ENCODE measurements at places on chromosomes 2 and 18.

DNA sequence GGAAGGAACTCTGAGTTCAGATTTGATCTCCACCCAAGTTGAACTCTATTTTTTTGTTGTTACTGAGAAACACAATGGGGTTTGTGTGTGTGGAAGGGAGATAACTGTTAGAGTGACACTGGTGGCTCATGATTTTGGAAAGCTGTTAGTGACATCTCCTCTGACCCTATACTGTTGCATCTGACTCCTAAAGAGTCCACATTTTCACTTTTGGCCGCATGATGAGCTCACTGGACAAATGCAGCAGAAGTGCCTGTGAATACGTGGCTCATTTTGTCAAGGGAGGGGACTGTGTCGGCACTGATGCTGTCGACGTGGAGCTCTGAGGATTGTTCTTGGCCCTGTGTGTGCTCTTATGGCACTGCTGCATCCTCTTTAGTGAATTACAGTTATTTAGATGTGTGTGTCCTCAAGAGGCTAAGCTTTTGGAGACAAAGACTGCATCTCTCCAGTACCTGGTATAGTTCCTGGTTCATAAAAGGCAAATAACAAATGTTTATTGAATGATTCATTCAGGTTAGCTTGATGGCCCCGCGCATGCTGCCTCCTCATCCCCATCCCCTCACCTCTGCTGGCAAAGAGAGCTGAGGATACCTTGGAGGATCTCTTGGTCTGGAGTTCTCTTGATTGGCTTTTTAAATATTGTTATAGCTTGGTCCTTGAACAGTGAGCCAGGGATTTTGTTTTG lies 135.4 kb downstream of the PHLPP1 start:
- no peak for DNase-seq

GRCh38 chr2:33230842-33231241 lies 245.6 kb upstream of the RASGRP3 start:
- DNase-seq: no peak

GRCh38 chr18:50218432-50219197 lies 23.7 kb upstream of the MYO5B start:
- DNase-seq: no peak

DNA sequence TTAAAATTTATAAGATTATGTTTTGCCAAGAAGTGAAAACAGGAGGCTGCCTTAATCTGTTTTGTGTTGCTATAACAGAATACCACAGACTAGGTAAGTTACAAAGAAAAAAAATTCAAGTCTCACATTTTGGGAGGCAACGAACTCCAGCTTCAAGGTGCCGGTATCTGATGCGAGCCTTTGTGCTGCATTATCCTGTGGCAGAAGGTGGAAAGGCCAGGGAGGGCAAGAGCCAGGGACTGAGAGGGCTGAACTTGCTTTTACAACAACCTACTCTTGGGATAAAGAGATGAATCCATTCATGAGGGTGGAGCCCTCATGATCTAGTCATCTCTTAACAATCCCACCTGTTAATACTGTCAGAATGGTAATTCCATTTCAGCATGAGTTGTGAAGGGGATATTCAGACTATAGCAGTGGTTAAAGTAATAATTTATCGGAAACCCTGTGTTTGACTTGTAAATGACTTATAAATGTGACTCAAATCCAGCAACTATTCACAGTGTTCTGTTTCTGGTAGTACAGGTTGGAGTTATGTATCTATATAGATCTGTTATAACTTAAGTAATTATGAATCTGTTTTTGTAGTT lies 3.7 kb downstream of the MTX2 start:
- no peak for DNase-seq

DNA sequence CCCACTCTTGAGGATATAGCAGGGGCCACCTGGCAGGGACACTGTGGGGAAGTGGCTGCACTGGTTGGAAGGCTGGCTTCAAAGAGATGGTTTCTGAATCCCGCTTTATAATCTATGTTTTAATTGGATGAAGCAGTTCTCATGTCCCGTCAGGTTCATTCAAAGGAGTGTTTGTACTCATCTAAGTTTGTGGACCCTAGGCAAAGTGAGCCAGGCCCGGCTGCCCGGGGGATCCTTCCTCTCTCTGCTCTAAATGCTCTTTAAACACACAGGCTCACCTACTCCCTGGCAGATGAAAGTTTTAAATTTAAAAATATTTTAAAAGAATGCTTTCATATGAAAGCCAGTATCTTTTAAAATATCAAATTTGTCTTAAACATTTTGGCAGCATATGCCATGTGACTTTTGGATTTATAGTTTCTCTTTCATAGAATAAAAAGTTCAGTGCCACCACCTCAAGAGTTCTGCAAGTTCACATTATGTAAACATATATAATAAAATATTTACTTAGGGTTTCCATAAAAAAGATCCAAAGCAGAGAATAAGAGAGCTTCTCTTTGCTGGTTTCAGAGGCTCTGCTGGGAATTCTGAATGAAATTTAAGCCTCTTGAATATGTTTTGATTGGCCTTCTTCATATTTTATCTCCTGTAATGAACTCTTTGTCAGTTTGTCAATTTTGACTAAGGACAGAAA lies 143.5 kb upstream of the ALPP start:
- no peak for DNase-seq

- no peak for DNase-seq
Measured at GRCh38 chr2:27154488-27154887, 5.7 kb downstream of the TCF23 start.

GRCh38 chr2:78999406-78999805 lies 26.1 kb upstream of the REG3G start:
- DNase-seq: no peak

DNA sequence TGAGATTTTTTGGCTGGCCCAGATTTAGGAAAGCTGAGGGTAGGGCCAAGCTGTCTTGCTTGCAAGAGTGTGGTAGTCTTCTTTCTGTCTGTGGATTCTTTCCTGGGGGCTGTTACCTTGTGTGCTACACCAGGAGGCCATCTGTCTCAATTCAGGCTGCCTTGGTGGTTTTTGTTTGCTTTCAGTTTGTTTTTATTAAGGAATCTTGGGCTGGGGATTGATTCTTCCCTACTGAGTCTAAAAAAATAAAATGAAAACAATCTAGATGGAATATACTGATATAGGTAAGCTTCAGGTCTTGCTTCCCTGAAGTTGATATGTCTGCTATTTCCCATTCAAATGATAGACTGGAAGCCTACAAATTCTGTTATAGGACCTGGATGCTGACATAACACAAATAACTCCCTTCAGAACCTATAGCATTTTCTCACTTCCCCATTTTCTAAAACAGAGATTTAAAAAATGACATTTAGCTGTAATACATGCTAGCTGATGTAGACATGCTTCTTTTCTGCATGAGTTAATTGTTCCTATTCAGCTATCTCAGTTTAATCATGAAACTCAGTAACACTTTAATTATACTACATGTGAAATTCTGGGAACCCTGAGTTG lies 5.3 kb downstream of the LHCGR start:
- DNase-seq: no peak

GRCh38 chr2:226439337-226439736 lies 360.3 kb downstream of the IRS1 start:
- no peak for DNase-seq

GRCh38 chr2:200515155-200515554 lies 5.3 kb upstream of the KCTD18 start:
- no peak for DNase-seq

- DNase-seq: no peak
Measured at GRCh38 chr2:190929919-190930318, 49.3 kb downstream of the GLS start.

Data from progenitor cell of endocrine pancreas (in vitro differentiated cells).